Natural killer cell (primary cell): ENCODE measurements at places on chromosomes 2 and 18.
A peak's percentile ranks its signal among the peaks of the same experiment; 100 is the strongest.

DNA sequence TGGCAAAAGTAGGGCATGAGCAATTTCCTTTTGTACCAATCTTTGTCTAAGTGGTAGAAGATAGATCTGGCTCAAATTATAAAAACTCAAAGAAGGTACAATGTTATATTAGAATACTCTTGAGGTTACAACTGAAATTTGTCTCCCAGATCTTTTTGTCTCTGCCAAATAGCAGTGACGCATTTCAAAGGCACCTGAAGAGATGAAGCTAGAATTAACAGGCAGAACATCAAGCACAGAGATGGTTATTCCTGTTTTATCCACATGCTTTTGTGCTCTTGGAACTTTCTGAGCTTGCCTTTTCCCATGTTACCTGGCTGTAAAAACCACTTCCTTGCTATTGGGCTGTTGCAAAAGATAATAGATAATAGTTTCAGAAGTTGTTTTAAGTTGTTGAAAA, 74.3 kb downstream of the GREB1L start:
- no peak for DNase-seq

GRCh38 chr18:31297248-31297647, 20.7 kb upstream of the DSG1 start:
- DNase-seq = no peak

GRCh38 chr2:20050104-20050645, 1.3 kb downstream of the LAPTM4A start:
- peak; percentile 74 for DNase-seq

DNA sequence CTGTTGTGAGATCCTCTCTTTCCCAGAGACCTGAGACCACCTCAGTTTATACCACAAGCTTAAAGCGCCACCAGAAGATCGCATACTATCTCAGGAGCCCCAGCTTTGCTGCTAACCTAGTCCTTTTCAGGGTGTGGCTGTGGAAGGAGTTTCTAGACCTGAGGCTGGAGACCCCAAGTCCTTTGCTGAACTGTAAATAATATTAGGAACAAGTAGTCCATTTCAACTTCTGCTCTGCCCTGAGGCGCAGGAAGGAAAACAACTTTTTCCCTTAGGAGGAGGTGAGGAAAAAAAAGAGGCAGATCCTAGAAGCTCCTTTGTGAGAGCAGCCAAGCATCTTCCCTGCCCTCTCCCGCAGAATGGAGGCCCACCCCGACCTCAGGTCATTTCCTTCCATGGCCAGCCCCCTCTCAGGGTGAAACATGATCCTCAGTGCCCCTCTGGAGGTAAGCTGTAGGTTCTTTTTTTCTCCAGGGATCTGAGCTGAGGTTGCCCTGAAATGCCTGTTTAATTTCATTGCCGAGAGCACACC, 122.8 kb upstream of the LGALSL start:
- DNase-seq = no peak

GRCh38 chr2:86286516-86286915, 50.9 kb downstream of the REEP1 start:
- DNase-seq = no peak

- DNase-seq = no peak
Measured at GRCh38 chr2:10536569-10537133, 88.5 kb upstream of the ODC1 start.

- DNase-seq = no peak
Measured at GRCh38 chr18:65587491-65587890, 163.3 kb upstream of the CDH7 start.

DNA sequence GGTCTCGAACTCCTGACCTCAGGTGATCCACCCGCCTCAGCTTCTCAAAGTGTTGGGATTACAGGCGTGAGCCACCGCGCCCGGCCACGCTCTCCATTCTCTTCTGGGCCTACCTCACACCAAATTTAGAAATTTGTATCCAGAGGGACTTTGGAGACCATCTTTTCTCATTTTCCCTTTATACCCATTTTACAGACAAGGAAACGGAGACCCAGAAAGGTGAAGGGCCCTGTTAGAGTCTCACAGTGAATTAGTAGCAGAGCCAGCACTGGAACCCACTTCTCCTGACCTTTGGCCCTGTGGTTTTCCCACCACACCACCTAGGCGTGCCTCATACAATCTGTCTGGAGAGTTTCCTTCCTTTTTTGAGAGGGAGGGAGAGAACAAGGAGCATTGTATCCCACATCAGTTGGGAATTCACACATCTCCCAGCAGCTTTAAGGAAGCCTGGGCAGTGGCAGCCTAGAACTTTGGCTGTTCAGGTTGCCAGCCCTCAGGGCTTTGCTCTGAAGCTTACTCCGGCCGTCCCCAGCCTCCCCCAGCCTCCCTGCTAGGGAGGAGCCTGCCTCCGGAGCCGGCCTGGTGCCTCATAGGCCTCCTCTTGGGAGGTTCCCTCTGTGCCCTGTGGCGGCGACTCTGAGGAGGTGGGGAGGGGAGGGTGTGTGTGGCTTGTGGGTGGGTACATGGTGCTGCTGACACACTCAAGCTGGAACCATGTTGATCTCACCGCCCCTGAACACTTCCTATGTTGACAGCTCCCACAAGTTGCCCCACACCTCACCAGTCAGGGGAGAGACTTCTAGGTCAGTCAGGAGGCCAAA, 13.8 kb downstream of the FOSL2 start:
- peak; percentile 87 for DNase-seq

GRCh38 chr2:79131687-79132086, 11.4 kb downstream of the REG1A start:
- no peak for DNase-seq

DNA sequence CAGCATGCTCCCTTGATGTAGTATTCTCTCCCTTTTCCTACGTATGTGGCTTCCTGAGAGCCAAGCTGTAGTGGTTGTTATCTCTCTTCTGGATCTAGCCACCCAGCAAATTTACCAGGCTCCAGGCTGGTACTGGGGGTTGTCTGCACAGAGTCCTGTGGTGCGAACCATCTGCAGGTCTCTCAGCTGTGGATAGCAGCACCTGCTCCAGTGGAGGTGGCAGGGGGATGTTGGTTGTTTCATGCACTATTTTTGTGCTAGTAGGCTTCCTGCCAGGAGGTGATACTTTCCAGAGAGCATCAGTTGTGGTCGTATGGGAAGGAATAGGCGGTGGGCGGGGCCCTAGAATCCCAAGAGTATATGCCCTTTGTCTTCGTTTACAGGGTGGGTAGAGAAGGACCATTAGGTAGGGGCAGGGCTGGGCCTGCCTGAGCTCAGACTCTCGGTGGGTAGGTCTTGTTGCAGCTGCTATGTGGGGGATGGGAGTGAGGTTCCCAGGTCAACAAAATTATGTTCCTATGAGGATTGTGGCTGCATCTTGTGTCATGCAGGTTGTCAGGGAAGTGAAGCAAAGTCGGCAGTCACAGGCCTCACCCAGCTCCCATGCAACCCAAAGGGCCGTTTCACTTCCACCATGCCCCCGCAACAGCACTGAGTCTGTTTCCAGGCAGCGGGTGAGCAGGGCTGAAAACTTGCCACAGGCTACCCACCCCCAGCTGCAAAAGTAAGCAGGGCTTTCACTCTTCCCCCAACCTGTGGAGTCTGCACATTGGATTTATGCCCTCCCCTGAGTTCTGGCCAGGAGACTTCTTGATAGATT, 1139.5 kb downstream of the BCL11A start:
- DNase-seq = no peak

DNA sequence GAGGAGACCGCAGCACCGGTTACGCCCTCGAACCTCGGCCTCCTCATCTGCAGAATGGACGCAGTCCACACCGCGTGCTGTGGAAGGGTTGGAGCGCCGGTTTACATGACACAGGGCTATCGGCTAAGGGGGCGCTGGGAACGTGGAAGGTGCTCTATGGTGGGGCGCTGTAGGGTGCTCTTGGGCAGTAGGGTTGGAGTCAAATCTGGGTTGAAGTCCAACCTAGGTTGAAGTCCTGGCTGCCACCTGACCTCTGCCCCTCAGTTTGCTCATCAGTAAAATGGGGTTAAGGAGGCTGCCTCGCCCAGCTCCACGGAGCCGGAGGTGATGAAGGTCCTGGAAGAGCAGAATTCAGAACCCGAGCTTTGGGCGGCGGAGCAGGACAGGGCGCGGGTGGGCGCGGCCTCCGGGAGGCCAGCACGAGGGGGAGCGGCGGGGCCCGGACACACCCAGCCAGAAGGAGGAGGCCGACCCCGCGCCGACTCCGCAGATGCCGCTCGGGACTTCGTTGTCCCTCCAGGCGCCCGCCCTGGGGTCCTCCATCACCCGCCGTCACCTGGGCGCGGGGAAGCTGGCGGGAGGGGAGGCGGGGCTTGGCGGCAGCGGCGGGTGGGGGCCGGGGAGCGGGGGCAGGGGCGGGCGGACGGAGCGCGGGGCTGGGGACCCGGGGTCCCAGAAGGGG, 558 bp upstream of the GAREM2 start:
- no peak for DNase-seq

- DNase-seq = no peak
Measured at GRCh38 chr2:127891811-127892210, 6.1 kb upstream of the AMMECR1L start.

DNA sequence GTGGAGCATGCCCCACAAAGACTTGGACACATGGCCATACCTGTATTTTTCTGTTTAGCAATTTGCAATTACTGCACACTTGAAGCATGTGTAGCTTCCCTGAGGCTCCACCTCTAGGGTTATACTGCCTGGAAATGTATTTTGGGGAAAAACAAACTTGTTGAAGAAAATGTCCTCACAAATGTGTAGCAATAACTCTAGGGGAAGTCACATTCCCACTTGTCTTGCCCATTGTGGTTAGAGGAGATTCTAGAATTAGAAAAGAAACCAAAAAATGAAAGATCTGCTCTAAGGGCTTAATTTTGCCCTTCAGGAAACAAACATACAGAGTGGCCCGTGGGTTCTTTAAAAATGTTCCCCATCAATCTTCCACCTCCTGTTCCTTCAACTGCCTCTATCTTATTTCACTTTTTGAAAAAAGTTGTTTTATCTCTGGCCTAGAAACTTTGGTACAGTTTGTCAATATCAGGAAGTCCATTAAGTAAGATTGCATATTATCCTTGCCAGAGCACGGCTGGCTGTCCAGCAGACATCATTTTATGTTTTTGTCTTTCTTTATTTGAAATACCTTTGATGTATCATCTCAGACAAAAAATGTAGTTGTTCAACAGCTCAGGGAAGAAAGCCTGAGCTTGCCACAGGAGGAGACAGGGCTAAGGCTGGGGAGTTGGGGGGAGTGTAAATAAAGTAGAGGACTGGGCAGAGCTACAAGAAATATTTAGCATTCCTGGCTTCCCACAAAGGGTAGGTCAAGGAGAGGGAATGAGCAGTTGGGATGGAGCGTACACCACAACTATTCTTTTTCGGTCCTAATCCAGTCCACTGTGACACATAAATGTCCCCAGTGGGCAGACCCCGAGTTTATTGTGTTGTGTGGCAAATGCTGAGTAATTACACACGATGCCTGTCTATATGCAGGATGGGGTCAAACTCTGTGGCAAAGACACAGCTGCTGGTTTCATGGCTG, 96.8 kb upstream of the CDC42EP3 start:
- no peak for DNase-seq

DNA sequence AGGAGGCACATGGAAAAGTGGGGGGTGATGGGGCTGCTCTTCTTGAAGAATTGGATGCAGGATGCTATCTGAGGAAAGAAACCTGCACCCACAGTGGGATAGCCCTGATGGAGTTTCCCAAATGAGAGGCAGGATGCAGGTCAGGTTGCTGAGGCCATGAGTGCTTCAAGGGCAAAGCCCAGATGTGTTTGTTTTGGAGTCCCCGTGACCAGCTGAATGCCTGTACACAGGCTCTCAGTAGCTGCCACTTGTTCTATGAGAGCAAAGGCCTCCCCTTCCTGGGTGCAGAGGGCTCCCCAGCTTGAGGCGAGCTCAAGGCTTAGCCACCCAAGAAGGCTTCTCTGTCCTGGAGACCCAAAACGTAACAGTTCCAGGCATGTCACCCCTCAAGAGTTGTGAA, 192.7 kb downstream of the SEPTIN10 start:
- no peak for DNase-seq

- peak; percentile 89 for DNase-seq
Measured at GRCh38 chr2:85852937-85853498, 35.8 kb downstream of the ST3GAL5 start.
